ENCODE measurements at places on chromosomes 4 and X.

GRCh38 chrX:8841911-8842310 lies 40.7 kb upstream of the FAM9A start:
- DNase-seq, result no peak

- no peak for DNase-seq
Measured at GRCh38 chr4:158835226-158836001, 66.6 kb downstream of the FNIP2 start.

- no peak for DNase-seq
Measured at GRCh38 chr4:152951348-152951747, 15.2 kb downstream of the FHDC1 start.

DNA sequence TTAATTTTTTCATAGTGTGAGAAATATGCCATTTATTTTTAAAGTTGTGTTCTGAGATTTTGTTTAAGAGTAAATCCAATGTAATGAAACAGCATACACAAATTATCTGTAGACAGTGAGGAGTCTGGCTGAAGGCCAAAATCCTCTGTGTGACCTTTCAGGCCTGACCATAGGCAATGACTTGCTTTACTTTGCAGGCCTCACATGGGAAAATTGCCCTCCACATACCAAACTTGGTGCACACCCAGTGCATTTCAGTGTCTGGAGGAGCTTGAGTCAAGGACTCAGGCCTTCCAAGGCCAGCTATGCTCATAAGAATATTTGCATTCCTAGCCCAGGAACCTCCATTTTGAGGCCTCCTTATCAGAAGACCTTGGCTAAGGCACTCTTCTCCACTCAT lies 430.1 kb downstream of the GABRG1 start:
- DNase-seq, result no peak

DNA sequence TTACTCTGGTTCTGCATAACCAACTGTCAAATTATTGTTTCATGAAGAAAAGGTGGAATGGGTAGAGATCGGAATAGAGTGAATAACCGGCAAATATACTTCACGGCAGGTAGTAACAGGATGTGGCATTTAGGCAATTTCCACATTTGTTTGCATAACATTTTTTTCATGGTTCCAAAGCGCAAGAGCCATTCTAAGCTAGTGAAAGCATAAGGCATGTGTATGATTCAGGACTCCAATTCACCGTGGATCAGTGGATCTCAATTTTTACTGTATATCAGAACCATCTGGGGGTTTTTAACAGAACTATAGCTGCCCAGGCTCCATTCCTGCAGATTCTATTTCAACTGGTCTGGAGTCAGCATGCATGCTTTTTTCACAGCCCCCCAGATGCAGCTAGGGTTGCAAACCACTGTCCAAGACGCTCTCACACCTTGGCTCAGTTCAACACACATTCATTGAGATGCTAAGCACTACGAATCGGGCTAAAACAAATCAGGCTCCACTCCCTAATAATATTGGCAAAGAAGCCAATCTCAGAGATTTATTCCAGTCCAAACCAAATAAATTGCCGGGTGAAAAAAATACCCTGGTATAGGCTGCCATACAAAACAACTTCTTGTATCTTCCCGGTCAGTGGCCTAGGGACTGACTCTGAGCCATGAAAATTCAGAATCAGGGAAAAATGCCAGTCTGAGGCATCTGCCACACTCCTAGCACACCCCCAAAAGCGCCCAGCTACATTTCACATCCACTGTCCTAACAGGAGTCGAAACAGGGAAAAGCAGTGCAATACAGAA lies 30.0 kb downstream of the AFAP1 start:
- DNase-seq, result peak; percentile 61

DNA sequence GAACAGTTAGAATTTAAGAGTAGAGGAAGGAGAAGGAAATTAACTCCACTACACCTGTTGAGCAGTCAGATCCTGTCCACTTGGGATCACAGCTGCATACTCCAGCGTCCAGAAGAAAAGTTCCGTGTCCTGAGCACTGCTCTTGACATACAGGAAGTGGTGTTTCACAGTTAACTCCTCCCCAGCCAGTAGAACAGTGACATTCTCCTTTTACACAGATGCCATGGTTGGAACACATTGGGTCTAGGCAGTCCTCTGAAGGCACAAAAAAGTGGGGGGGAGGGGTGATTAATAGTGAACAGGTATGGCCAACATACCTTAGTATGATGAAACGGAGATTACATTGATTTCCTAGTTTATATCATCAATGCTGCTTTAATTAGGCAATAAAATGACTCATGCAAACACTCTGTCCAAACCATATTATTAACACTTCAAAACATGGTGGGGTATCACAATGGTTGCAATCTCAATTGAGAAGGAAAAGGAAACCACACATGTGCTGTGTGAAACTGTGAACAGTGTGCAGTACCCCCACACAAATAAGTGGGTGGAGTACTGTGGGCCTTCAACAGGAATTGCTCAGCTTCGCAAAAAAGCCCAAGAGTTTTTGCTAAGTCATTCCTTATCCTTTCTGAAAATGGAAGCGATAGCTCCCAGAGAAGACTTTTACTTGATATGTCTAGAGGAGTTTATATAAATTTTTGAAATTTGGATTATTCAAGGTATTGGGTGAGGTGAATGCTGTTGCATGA lies 295.6 kb downstream of the SH2D1A start:
- DNase-seq, result no peak

GRCh38 chr4:57850141-57850540 lies 740.0 kb upstream of the IGFBP7 start:
- no peak for DNase-seq

- DNase-seq, result no peak
Measured at GRCh38 chrX:11724122-11725017, 33.7 kb upstream of the MSL3 start.

DNA sequence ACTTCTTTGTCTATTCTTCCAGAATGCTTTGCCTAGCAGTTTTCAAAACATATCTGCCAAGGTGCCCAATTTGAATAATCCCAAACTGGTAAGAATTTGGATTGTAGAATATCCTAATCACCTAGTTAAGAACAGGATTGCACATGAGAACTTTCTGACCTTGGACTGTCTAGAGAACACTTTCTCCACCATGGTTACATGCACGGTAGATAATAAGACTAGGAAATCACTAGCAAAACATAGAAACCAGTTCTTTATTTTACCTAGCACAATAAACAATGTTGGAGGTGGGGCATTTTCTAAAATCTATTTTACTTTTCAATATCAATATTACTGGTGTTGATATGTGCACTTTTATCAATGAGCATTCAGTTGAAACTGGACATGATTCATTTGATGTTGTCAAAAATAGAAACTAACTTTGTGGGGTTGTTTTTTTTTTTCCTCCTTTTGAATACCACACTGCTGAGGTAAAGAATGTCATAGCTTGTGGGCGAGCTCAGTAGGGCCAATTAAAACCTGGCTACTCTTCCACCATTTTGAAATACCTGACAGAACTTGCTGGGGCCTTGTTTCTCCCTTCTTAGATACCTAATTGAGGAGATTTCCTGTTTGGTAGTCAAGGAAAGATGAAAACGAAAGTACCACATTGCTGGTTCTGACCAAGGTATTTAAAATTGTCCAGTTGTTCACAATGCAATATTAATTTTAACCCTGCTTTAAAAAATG lies 10.4 kb downstream of the MID1IP1 start:
- DNase-seq, result no peak

- DNase-seq, result no peak
Measured at GRCh38 chr4:90093526-90093925, 33.7 kb upstream of the CCSER1 start.

DNA sequence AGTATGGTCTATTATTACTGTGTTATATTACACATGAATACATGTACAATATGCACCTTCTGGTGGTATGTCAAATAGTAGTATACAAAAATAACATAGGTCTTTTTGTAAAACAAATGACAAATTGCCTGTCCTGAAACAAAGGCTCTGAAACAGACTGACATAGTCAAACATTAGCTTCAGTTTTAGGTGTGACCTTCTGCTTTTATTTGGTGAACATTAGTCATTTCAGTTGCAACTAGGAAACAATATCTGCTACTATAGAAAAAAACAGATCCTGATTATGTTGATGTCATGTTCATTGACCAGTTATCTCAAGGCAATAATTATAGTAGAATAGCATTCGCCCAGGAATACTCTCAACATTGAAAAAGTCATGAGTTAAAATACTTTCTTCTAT lies 123.0 kb downstream of the CHRNA9 start:
- no peak for DNase-seq

Data from right forelimb (tissue), 1 donor.